ENCODE measurements at places on chromosomes 3 and 15. TPM values are rescaled to one million over a fixed set of nuclear protein-coding genes. Genes with fewer than 3 reads are reported as not detected.

The COL8A1 gene
- polyA plus RNA-seq: 7.9 TPM

The TRAT1 gene
- polyA plus RNA-seq: 0.07 TPM

The TP63 gene
- polyA plus RNA-seq: 0.09 TPM

The PCOLCE2 gene
- polyA plus RNA-seq: 57.8 TPM

The SLC22A14 gene
- polyA plus RNA-seq: 0.37 TPM

The LTK gene
- 0.95 TPM for polyA plus RNA-seq

The CPB1 gene
- 0.29 TPM for polyA plus RNA-seq

The BCL2A1 gene
- polyA plus RNA-seq: 0.37 TPM

The SLC2A2 gene
- not detected for polyA plus RNA-seq

The P2RY14 gene
- 4.0 TPM for polyA plus RNA-seq

The UBL7 gene
- polyA plus RNA-seq: 51.7 TPM

The SNTN gene
- polyA plus RNA-seq: not detected

The ZNF35 gene
- 4.5 TPM for polyA plus RNA-seq

Data from heart right ventricle (tissue), 16 donors.